Activated naive CD4-positive, alpha-beta T cell treated with Interleukin-2 at 50 U/mL for 16 hours (primary cell): ENCODE measurements at places on chromosomes 5 and 9.

- no peak for DNase-seq
Measured at GRCh38 chr9:117826837-117827236, 122.6 kb downstream of the TLR4 start.

DNA sequence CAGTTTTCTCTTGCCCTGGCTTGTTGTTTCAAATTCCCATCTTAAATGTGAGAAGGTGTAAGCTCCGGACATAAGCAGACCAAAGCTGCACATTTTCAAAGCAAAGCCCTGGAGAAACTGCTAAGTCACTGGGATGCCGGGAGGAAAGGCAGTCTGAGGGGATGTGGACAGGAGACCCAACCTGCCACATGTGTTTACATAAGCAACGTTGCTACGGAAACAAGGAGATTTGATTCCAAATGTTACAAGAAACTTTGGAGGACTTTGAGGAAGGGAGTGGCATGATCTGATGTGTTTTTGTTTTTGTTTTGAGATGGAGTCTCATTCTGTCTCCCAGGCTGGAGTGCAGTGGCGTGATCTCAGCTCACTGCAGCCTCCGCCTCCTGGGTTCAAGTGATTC is 25.7 kb upstream of the INSYN2B start:
- no peak for DNase-seq

- no peak for DNase-seq
Measured at GRCh38 chr5:132180134-132180745, 47.4 kb downstream of the P4HA2 start.

DNA sequence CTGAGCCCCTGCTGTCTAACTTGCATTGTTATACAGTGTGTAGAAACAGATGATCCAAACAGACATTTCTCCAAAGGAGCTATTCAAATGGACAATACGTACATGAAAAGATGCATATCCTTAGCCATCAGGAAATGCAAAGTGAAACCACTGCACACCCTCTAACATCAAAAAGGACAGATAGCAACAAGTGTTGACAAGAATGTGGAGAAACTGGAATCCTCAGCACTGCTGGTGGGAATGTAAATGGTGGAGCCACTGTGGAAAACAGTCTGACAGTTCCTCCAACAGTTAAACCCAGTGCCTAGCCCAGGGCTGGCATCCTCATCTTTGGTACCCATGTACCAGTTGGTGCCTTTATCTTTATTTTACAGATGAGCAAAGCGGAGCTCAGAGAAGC is 8.5 kb downstream of the ORM2 start:
- DNase-seq = no peak

GRCh38 chr9:36288070-36288469 is 29.8 kb upstream of the GNE start:
- DNase-seq = no peak

GRCh38 chr9:38732885-38733284 is 13.0 kb upstream of the FAM240B start:
- DNase-seq = no peak
